Activated CD8-positive, alpha-beta memory T cell treated with anti-CD3 and anti-CD28 coated beads, Interleukin-2, amount 10 ng/mL, durations not matched to agents 7 days and 5 days (primary cell): ENCODE measurements at places on chromosomes 11 and 22.
A peak's percentile ranks its signal among the peaks of the same experiment; 100 is the strongest.

- no peak for DNase-seq
Measured at GRCh38 chr11:74707602-74708510, 23.4 kb downstream of the CHRDL2 start.

- DNase-seq = no peak
Measured at GRCh38 chr11:114142707-114143106, 83.2 kb downstream of the ZBTB16 start.

DNA sequence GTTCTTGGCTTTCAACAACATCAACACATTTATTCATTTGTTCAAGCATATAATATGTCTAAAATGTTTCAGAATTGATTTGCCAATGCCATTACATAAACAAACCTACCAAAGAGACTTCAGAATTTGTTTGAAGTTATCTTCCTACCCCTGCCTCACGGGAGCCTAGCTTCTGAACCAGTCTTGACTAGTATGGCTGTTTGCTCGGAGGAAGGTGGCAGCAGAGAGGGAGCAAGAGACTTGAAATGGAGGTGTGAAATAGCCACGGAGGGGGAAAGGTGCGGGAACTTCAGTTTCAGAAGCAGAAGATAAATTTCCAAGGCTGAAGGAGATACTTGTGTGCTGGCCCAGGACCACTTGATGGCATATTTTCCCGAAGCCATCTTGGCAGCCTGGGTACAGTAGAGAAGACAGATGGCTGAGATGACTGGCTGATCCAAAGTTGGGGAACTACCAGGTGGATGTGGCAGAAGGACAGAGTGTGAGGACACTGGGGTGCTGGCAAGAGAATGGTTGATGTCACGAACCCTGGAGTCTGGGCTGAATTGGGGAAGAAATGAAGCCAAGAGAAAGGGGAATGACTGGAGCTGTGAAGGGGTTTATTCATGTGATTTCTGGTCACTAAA, 14.0 kb upstream of the MTCH2 start:
- no peak for DNase-seq

DNA sequence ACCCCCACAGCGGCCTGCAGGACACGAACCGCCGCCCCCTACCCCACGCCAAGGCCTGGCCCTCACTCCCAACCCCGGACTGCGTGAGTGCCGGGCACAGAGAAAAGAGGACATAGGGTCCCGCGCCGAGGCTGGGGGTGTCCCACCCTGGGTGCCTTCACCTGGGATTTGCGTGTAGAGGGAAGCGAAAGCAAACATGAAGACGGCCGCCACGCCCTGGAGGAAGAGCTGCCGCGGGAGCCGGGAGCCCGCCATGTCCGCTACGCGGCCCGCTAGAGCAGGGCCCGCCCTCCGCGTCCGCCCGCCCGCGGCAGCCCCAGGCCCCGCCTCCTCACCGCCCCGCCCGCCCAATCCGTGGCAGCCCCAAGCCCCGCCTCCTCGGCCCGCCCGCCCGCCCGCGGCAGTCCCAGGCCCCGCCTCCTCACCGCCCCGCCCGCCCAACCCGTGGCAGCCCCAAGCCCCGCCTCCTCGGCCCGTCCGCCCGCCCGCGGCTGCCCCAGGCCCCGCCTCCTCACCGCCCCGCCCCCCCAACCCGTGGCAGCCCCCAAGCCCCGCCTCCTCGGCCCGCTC, at the start of gene LMF2:
Gene LMF2 (minus strand): TSS at position 282 of the 570 bp plus-strand sequence. CDS start 27 bp downstream, at position 255.
- DNase-seq = peak; percentile 95

DNA sequence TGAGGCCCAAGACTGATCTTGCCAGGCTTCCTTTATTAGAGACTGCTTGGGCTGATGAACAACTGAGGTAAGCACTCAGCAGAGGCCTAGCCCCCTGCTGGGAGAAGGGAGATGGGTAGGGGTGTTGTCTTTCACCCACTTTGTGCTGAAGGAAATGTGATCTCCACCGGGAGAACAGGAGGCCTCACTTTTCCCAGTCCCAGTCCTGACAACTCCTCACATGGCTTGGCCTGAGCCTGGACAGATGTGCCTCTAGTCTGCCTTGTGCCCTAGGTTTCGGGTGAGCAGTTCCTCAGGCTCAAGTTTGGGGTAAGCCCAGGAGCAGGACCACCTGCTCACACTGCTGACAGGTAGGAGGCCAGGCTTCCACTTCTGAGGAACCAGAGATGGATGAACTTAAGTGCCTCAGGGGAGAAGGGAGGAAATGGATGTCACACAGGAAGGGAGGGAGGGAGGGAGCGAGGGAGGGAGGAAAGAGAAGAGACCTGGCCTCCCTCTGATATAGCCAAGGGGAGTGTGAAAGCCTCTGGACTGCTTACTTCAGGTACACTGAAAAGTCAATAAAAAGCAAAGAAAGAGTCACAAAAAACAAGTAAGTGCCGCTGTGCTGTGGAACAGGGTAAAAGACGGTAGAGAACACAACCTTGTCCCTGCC, 8.1 kb downstream of the CLPB start:
- DNase-seq = no peak

DNA sequence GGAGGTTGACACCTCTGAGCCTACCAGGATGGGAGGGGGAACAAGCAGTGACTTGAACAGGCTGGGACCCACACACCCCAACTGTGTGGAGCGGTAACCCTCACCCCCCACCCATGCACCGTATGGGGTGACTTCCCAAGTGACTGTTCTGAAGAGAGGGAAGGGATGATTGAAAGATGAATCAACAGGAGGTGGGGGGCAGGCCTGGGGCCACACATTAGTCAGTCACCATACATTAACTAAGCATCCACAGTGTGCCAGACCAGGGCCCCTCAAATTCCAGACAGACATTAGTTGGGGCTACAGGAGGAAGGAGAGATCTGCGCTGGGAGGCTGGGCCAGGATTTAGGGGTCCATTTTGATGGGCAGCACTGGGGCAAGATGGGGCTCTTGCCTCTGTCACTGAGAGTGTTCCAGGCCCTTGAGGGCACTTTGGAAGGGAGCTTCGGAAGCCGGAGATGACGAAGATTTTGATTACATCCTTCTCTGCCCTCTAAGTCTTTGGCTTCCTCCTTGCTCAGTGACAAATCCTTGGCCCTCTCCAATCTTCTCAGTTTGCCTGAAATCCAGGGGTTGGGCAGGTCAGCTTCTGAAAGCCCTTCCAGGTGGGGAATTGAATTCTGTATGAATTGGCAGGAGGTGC, 966 bp downstream of the SMTN start:
- no peak for DNase-seq

DNA sequence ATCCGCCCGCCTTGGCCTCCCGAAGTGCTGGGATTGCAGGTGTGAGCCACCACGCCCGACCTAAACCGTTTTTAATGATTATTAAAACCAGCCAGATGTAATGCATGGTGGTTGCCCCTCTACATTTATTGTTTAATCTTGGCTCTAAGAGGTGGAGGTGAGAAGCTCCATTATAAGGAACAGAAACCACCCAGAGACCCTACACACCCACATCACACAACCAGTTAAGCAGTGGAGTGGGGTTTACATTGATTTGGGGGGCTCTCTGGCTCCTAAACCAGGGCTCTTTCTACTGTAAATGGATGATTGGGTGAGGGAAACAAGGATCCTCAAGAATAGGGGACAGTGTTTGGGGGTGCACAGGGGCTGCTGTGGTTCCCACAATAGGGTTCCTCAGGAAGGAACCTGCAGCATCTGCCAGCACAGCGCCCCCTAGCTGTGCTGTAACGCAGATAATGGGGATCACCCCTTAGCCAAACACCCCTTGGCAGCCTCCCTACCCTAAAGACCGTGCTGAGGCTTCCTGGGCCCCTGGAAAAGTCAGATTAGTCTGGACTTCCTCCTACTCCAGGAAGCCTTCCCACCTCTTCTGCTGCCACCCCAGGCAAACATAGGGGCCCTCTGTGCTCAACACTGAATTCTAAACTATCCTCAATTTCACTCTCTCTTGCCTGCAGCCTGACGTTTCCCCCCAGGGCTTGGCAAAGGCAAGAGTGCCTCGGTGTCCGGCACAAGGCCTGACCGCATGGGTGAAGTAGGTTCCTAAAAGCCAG, 2.4 kb downstream of the MPST start:
- peak; percentile 72 for DNase-seq

DNA sequence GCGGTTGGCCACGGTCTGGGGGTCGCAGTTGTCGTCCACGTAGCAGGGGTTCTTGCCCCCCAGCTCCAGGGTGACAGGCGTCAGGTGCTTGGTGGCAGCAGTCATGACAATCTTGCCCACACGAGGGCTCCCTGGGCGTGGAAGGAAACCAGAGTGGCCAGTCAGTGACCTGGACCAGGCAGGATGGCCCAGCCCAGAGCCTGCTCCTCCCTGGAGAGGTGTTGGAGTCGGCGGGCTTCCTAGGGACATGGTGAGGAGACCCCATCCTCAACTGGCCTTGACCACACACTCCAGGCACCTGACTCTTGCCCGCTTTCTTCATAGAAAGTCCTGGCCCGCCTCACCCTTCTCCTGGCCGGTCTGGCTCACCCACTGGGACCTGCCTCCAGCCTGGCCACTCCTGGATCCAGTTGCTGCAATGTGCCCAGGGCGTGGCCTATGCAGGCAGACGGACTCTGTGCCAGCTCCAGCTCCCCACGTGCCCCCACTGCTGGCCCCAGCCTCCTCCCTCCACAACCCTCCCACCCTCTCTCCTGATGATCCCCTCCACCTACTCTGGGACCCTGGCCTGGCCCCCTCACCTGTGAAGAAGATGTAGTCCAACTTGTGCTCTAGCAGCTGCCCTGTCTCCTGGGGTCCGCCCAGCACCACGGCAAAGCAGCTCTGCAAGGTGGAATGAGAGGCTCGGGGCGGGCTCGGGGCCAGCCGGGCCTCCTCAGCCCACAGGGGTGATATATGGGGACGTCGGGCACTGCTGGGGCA, 8.7 kb downstream of the ALDH3B2 start:
- DNase-seq = no peak

DNA sequence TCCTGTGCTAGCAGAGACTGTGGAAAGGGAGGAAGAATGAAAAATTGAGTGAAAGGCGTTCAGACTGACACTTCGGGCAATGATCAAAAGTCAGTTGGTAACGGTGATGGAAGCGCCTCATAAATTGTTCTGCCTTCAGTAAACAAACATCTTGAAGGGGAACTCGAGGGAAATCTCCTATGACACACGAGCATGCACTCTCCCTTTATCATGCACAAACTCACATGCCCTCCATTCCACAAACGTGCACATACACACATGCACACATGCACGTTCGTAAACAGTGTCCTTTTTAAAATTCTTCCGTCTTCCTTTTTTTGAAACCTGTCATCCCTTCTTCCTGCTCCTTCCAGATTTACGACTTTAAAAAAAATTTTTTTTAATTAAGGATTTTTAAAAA, 77.8 kb upstream of the TMEM45B start:
- DNase-seq = no peak

DNA sequence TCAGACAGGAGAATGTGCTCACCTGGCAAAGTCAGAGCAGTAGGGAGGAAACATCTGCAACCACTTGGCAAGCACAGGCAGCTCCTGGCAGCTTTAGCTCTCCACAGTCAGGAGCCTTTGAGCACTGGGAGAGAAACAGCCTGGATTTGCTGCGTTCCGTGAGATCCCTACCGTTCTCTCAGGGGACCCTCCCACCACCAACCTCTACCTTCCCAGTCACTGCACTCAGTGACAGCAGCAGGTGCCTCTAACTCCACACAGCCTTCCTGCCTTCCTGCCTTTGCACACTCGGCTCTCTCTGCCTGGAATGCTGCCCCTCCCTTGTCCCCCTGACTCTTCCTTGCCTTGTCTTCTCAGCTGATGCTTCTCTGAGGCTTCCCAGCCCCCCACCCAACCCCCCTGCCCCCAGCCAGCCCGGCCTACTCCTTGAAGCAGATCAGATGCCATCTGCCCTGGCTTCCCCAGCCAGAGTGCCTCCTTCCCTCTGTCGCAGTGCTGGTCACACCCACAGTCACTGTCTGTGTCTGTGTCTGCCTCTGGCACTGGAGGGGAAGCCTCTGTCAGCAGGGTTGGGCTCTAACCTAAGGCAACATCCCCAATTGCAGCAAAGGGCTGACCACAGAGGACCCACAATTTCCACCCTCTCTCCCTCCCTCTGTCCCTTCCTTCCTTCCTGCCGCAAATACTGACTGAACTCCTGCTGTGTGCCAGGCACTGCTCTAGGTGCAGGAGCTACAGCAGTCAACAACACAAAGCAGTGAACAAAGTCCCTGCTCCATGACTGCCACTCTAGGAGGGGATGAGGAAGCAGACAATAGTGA, 14.9 kb upstream of the TSKU start:
- peak; percentile 80 for DNase-seq

- DNase-seq = no peak
Measured at GRCh38 chr22:44344407-44344806, 31.7 kb upstream of the SHISAL1 start.

DNA sequence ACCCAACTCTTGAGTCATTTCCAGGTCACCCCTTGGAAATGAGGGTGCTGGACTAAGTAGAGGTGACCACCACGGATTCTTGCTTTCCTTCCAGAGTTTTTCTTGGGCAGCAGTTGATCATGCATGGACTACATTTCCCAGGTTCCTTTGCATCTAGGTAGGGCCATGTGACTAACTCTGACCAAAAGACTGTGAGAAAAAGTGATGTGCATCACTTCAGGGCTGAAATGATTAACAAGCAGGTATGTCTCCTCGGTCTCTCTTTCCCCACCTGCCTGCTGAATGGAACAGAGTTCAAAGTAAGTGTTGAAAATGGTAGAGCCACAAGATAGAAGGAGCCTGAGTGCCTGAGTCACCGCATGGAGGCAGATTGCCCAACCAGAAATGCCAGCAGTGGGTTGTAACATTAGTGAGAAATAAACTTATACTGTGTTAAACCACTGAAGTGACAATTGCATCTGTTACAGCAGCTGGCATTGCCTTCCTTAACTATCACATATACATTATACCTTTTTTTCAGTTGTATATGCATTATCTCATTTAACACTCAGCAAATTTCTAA, 113.5 kb downstream of the MN1 start:
- DNase-seq = no peak

- DNase-seq = peak; percentile 91
Measured at GRCh38 chr11:60915248-60915914, 1.4 kb downstream of the TMEM109 start.

GRCh38 chr11:69670158-69670845, 4.9 kb downstream of the LTO1 start:
- peak; percentile 61 for DNase-seq
